ENCODE measurements at places on chromosomes 12 and 14. TPM values are rescaled to one million over a fixed set of nuclear protein-coding genes. Genes with fewer than 3 reads are reported as not detected.

DNA sequence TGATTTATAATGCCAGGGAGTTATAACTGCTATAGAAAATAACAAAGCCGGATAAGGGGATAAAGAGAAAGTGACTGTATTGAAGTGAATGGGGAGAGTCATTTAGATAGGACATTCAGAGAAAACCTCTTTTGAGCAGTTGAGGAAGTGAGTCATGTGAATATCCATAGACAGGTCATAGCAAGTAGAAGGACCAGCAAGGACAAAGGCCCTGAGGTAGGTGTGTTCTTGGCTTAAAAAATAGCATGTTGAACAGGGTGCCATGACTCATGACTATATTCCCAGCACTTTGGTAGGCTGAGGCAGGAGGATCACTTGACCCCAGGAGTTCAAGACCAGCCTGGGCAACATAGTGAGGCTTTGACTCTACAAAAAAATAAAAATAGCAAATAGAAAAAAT lies 51.5 kb upstream of the RAP1B start:
- DNase-seq = no peak
- no peak overlapping the region for H3K27ac ChIP-seq

GRCh38 chr14:70189456-70190077 lies 816 bp upstream of the SLC8A3 start:
- H3K27ac ChIP-seq = no peak overlapping the region
- no peak overlapping the region for H3K4me3 ChIP-seq
- peaks cover 26% of the 10 kb centered on the region for H3K4me1 ChIP-seq
- no peak for DNase-seq
- H3K27me3 ChIP-seq = peaks cover 21% of the 10 kb centered on the region
- H3K36me3 ChIP-seq = no peaks in the 10 kb centered on the region

- DNase-seq = no peak
- no peaks in the 10 kb centered on the region for H3K27me3 ChIP-seq
- H3K4me3 ChIP-seq = no peak overlapping the region
- no peak overlapping the region for H3K27ac ChIP-seq
- H3K4me1 ChIP-seq = peaks cover 8% of the 10 kb centered on the region
Observed at GRCh38 chr14:73312687-73313086, 75.4 kb downstream of the PAPLN start.

GRCh38 chr12:110012137-110012536 lies 12.9 kb downstream of the ANKRD13A start:
- H3K36me3 ChIP-seq = peaks cover 16% of the 10 kb centered on the region
- H3K4me3 ChIP-seq = no peak overlapping the region
- peaks cover 68% of the 10 kb centered on the region for H3K4me1 ChIP-seq
- peak; percentile 48 for DNase-seq
- H3K27ac ChIP-seq = peak overlapping the region; percentile 43

- DNase-seq = peak; percentile 49
- H3K4me3 ChIP-seq = peak overlapping the region; percentile 24
- H3K27me3 ChIP-seq = no peaks in the 10 kb centered on the region
Observed at GRCh38 chr12:112381406-112381882, 787 bp downstream of the HECTD4 start.

DNA sequence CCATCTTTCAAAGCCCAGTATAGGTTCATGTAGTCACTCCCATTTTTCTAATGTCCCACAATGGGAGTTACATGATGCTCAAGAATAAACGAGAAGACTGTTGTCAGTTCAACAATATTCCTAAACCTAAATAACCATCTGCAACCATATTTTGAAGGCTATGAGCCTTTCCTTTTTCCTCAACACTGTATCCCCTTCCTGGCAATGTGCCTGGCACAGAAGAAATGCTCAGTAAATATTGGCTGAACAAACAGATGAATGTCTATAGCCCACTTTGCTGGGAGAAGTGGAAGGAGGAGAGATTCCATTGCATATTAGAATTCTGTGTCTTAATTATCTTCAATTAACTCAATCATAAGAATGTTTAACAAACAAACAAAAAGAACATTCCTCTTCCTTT lies 6.1 kb downstream of the ARMH4 start:
- DNase-seq = no peak
- H3K27ac ChIP-seq = no peak overlapping the region
- H3K4me1 ChIP-seq = no peaks in the 10 kb centered on the region
- H3K36me3 ChIP-seq = no peaks in the 10 kb centered on the region
- no peak overlapping the region for H3K4me3 ChIP-seq

- H3K4me1 ChIP-seq = peaks cover 45% of the 10 kb centered on the region
- no peaks in the 10 kb centered on the region for H3K36me3 ChIP-seq
- H3K27ac ChIP-seq = no peak overlapping the region
- DNase-seq = no peak
- no peak overlapping the region for H3K4me3 ChIP-seq
Observed at GRCh38 chr12:68119250-68119649, 40.3 kb downstream of the IFNG start.

PRH2 gene
- total RNA-seq = not detected

DNA sequence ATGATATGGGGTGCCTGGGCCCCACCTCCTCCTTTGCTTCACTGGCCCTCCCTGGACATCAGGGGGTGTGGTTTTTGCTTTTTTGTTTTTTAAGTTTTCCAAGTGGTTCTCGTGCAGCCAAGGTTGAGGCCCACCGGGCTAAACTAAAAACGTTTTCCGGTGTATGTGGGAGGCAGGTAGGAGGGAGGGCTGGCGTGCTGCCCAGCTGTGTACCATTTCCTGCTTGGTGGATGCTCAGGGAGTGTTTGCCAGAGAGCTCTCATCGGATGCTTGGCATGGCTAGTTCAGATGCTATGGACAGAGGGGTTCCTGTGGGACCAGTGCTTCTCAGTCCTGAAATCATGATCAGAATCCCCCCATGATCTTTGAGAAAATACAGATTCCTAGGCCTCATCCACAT lies 246.4 kb downstream of the CACNA1C start:
- no peak overlapping the region for H3K4me3 ChIP-seq
- no peaks in the 10 kb centered on the region for H3K36me3 ChIP-seq
- H3K27me3 ChIP-seq = no peaks in the 10 kb centered on the region
- H3K27ac ChIP-seq = no peak overlapping the region

LHX5 gene
- total RNA-seq = not detected

AJUBA gene
- 3.9 TPM for total RNA-seq

DNA sequence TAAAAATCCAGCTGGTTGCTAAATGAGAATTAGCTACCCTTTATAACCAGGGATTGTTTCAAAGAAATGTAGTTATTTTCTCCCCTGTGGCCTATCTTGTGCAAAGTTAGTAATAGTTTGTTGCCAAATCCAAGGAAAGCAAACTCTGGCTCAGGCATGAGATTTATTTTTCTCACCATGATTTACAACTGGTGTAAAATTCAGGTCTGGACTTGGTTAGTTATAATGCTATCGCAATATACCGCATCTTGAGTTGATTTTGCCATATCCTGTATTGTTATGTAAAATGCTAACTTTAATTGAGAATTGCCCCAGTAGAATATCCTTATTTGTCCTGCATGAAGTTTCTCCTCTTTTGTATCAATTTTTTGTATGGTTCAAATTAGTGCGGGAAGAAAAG lies 135.5 kb downstream of the CRADD start:
- no peaks in the 10 kb centered on the region for H3K27me3 ChIP-seq
- no peak overlapping the region for H3K27ac ChIP-seq
- H3K4me3 ChIP-seq = no peak overlapping the region
- H3K4me1 ChIP-seq = no peaks in the 10 kb centered on the region
- DNase-seq = no peak

TMEM30B gene
- 2.9 TPM for total RNA-seq

- DNase-seq = no peak
- H3K27me3 ChIP-seq = no peaks in the 10 kb centered on the region
- H3K36me3 ChIP-seq = no peaks in the 10 kb centered on the region
- no peaks in the 10 kb centered on the region for H3K4me1 ChIP-seq
- H3K27ac ChIP-seq = no peak overlapping the region
- H3K4me3 ChIP-seq = no peak overlapping the region
Observed at GRCh38 chr14:42687421-42687820, 1080.7 kb downstream of the LRFN5 start.

CIDEB gene
- 26.0 TPM for total RNA-seq

GRCh38 chr12:110247340-110248095 lies 33.5 kb upstream of the ATP2A2 start:
- H3K36me3 ChIP-seq = no peaks in the 10 kb centered on the region
- H3K27me3 ChIP-seq = no peaks in the 10 kb centered on the region
- no peak overlapping the region for H3K27ac ChIP-seq
- no peak overlapping the region for H3K4me3 ChIP-seq
- H3K4me1 ChIP-seq = no peaks in the 10 kb centered on the region

ZDHHC22 gene
- not detected for total RNA-seq

GRCh38 chr12:98721204-98721702 lies 76.2 kb downstream of the APAF1 start:
- no peak overlapping the region for H3K4me3 ChIP-seq
- H3K36me3 ChIP-seq = peaks cover 6% of the 10 kb centered on the region
- no peaks in the 10 kb centered on the region for H3K4me1 ChIP-seq
- DNase-seq = no peak
- no peak overlapping the region for H3K27ac ChIP-seq

GRCh38 chr14:104382361-104383087 lies 197.0 kb upstream of the C14orf180 start:
- no peaks in the 10 kb centered on the region for H3K4me1 ChIP-seq
- no peak for DNase-seq
- no peak overlapping the region for H3K27ac ChIP-seq

OR6C2 gene
- not detected for total RNA-seq

DNA sequence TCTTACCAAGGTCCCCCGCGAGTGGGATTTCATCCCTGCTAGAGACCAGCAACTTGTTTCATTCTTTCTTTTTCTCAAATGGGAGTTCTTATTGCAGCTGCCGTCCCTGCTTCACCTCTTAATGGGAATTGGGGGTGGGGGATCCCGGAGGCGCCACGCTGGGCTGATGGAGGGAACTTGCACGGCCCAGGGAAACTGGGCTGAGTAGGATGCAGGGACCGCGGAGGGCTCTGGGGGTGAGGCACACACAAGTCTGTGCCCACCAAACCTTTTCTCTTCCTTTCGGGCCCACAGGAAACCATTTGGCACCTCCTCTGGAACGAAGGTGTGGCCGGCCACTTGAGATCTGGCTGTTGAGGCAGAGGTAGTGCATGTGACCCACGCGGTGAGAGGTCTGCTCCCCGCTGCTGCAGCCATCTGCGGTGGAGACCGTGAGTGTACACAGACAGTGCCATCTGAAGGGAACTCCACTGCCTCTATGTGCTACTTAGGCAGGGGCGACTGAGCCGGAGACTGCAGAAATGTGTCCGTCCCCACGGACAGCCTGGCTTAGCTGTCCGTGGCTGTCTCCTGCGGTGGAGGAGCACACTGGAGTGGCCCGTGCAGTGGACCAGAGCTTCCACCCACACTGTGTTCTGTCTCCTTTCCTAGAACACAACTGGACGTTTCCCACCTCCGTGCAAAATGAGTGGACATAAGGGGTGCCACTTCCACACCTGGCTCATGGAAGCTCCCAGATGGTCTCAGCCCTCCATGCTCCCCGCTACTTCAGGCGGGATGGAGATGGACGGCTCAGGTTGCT lies 42.1 kb upstream of the TESC start:
- H3K27ac ChIP-seq = no peak overlapping the region
- H3K36me3 ChIP-seq = peaks cover 14% of the 10 kb centered on the region
- no peaks in the 10 kb centered on the region for H3K27me3 ChIP-seq

- no peak overlapping the region for H3K27ac ChIP-seq
- no peaks in the 10 kb centered on the region for H3K27me3 ChIP-seq
- H3K4me3 ChIP-seq = no peak overlapping the region
- no peaks in the 10 kb centered on the region for H3K4me1 ChIP-seq
Observed at GRCh38 chr12:115543269-115543668, 734.2 kb downstream of the MED13L start.

DNA sequence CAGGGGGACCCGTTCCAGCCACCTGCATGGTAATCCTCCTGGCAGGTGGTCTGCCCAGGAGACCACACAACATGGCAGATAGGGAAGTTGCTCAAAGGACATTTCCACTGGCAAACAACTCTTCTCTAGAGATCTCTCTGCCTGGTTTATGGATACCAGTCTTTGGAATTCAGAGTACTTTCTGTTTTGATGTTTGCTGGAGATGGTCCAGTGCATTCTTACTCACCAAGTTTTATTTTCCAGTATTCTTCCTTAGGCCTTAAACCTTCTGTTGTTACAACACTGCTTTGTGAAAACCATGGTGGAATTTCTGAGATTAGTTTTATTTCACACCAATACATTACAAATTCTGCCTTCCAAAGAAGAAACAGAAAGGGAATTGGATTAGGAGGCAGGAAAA lies 428.3 kb downstream of the FUT8 start:
- no peaks in the 10 kb centered on the region for H3K27me3 ChIP-seq
- H3K4me1 ChIP-seq = peaks cover 69% of the 10 kb centered on the region
- no peak overlapping the region for H3K4me3 ChIP-seq

DNA sequence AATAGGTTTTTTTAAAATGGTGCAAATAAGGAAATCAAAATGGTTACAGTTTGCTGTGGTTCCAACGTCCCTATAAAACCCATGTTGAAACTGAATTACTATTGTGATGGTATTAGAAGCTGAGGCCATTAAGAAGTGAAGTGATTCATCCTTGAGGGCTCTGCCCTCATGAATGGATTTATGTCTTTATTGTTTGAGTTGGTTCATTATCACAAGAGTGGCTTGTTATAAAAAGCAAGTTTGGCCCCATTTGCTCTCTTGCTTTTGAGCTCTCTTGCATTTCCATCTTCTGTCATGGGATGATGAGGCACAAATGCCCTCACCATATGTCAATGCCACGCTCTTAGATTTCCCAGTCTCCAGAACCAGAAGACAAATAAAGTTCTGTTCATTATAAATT lies 62.3 kb downstream of the PRKD1 start:
- no peak overlapping the region for H3K27ac ChIP-seq
- H3K4me1 ChIP-seq = no peaks in the 10 kb centered on the region
- no peaks in the 10 kb centered on the region for H3K27me3 ChIP-seq
- H3K4me3 ChIP-seq = no peak overlapping the region
- H3K36me3 ChIP-seq = no peaks in the 10 kb centered on the region

PLD4 gene
- total RNA-seq = not detected

TMEM253 gene
- not detected for total RNA-seq

WSCD2 gene
- not detected for total RNA-seq

PIGH gene
- 28.0 TPM for total RNA-seq

- H3K4me3 ChIP-seq = no peak overlapping the region
- DNase-seq = no peak
- H3K27me3 ChIP-seq = no peaks in the 10 kb centered on the region
- no peaks in the 10 kb centered on the region for H3K36me3 ChIP-seq
Observed at GRCh38 chr12:93664573-93665138, 12.5 kb upstream of the CRADD start.

DNA sequence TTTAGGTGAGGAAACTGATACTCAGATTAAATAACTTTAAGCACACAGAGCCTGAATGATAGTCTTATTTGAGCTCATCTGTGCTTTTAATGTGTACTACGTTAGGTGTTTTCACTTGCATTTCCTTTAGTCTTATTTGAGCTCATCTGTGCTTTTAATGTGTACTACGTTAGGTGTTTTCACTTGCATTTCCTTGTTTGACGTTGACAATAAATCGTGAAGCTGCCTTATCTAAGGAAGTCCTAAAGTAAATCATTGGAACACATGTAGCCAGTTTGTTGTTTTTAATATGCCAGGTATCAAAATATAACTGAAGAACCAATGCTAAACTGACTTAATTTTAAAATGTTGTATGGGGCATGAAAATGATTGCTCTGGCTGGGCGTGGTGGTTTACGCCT lies 2.0 kb downstream of the RAP1B start:
- no peaks in the 10 kb centered on the region for H3K36me3 ChIP-seq
- peak; percentile 51 for DNase-seq
- peaks cover 60% of the 10 kb centered on the region for H3K4me1 ChIP-seq
- no peaks in the 10 kb centered on the region for H3K27me3 ChIP-seq
- H3K27ac ChIP-seq = peak overlapping the region; percentile 88
